ENCODE measurements at places on chromosomes 12 and 14.

- no peak for DNase-seq
Observed at GRCh38 chr14:25237845-25238244, 187.9 kb upstream of the STXBP6 start.

GRCh38 chr12:46221255-46222128 lies 47.4 kb downstream of the SLC38A1 start:
- no peak for DNase-seq

DNA sequence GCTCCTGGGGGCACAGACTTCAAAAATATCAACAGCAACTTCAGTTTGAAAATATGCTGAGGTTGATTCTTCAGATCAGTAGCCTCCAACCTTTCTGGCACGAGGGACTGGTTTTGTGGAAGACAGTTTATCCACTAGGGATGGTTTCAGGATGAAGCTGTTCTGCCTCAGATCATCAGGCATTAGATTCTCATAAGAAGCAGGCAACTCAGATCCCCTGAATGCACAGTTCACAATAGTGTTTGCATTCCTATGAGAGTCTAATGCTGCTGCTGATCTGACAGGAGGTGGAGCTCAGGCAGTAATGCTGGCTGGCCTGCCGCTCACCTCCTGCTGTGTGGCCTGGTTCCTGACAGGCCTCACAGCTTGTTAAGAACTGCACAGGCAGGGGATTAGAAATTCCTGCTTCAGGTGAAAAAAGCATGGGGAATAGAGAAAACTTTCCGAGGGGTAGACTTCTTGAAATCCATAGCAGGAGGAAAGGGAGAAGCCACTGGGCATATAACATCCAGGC lies 12.8 kb downstream of the EPYC start:
- DNase-seq, result no peak

DNA sequence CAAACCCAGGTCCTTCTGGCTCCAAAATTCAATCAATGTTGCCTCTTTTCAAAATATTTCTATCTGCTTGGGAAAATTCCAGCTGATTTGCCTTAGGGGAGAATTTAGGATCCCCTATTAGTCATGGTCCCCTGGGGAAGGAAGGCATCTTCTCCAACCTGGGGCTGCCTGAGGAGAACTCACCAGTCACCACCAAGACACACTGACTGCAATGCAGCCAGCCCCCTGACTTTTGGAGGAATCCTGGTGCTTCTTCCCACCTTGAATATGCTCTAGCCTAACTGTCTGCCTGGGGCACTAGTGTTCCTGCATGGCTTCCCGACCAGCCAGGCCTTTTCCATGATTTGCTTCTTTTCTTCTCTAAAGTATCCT lies 71.8 kb upstream of the BCL2L14 start:
- no peak for DNase-seq

- DNase-seq, result no peak
Observed at GRCh38 chr12:55392032-55392795, 8.1 kb upstream of the OR6C65 start.

DNA sequence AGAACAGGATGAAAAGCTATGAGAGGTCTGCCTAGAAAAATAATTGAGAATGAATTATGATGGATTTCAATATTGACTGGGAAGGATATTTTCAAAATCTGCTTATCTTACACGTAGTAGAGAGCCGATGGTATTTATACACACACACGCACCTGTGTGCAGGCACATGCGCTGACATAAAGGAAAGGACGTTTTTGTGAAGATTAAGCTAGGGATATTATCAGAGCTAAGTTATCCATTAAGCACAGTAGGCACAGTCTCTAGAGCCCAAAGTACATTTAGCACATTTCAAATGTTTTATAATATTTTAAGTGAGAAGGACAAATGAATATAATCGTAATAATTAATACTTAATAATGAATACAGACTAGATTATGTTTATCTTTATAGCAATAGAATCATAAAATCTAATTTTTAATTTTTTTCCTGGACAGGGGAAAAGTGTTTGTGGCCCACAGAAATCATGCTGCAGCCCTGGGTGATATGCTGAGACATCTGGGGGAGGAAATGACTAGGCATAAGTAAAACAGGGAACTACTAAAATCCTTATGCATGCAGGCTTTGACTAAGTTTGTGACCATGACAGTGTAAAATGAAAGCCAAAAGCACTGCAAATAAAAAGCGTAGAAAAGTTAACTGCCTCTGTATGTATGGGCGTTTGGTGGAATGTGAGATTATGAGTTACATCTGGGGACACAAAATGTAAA lies 146.1 kb downstream of the KITLG start:
- DNase-seq, result no peak

GRCh38 chr14:99716091-99716849 lies 32.2 kb downstream of the CYP46A1 start:
- no peak for DNase-seq

DNA sequence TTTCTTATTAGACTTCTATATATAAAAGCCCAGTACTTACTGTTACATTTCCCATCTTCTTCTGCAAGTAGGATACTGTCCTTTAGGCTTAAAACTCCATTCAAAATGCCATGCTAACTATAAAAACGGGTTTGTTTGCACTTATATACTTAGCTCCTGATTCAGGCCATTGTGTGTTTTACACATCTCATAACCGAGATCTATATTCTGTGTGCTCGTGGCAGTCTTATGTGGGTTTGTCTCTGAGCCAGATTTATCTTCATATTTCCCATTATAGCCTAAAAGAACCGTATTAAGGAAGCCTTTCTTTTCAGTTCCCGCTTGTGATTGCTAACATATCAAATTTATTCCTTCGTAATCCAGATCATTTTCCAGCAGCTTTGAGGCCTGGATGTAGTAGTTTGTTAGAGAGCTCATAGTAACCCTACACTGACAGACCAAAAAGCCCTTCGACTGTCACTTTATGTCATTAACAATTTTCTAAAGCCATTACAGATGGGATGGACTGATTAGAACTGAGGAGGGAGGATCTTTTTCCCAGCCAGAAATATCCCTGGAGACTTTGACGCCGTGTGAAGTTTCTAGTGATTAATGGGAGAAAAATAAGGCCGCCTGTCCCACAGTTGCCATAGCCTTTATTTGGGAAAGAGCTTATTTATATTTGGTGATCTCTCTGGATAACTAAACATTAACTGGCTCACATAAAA lies 508.5 kb downstream of the FOXG1 start:
- no peak for DNase-seq

DNA sequence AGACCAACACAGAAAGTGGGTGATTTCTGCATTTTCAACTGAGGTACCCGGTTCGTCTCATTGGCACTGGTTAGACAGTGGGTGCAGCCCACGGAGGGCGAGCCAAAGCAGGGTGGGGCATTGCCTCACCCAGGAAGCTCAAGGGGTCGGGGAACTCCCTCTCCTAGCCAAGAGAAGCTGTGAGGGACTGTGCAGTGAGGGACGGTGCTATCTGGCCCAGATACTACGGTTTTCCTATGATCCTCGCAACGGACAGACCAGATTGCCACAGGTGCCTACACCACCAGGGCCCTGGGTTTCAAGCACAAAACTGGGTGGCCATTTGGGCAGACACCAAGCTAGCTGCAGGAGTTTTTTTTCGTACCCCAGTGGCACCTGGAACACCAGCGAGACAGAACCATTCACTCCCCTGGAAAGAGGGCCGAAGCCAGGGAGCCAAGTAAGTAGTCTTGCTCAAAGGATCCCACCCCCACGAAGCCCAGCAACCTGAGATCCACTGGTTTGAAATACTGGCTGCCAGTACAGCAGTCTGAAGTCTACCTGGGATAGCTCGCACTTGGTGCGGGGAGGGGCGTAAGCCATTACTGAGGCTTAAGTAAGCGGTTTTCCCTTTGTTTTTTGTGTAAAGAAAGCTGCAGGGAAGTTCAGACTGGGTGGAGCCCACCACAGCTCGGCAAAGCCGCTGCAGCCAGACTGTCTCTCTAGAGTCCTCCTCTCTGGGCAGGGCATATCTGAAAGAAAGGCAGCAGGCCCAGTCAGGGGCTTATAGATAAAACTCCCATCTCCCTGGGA lies 25.5 kb upstream of the NAA30 start:
- no peak for DNase-seq

DNA sequence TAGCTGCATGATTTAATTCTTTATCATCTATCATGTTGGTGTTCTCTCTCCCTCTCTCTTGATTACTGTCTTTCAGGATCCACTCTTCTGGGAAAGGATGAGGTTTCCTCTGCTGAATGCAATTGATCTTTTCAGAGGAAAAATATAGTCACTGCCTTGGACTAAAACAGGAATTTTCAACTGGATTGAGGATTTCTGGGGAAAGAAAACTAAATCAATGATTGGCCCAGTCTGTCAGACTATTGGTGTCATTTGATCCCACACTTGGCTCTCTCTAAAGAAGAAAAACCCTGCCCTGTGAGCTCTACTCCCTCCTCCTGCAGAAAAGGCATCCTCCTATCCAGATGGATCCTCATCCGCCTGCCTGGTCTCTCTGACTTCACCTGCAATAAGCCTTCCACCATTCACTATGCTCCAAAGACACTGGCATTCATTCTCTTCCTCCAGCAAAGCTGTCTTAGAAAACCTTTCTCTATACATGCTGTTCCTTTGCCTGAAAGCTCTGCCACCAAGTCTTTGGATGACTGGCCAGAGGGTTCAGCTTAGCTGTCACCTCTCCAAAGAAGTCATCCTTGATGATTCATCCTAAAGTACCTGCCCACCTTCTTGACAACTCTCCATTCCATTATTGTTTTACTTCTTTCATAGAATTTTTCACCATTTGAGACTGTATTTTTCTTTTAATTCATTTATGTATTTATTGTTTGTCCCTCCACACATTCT lies 127.7 kb upstream of the CAND1 start:
- DNase-seq, result no peak

DNA sequence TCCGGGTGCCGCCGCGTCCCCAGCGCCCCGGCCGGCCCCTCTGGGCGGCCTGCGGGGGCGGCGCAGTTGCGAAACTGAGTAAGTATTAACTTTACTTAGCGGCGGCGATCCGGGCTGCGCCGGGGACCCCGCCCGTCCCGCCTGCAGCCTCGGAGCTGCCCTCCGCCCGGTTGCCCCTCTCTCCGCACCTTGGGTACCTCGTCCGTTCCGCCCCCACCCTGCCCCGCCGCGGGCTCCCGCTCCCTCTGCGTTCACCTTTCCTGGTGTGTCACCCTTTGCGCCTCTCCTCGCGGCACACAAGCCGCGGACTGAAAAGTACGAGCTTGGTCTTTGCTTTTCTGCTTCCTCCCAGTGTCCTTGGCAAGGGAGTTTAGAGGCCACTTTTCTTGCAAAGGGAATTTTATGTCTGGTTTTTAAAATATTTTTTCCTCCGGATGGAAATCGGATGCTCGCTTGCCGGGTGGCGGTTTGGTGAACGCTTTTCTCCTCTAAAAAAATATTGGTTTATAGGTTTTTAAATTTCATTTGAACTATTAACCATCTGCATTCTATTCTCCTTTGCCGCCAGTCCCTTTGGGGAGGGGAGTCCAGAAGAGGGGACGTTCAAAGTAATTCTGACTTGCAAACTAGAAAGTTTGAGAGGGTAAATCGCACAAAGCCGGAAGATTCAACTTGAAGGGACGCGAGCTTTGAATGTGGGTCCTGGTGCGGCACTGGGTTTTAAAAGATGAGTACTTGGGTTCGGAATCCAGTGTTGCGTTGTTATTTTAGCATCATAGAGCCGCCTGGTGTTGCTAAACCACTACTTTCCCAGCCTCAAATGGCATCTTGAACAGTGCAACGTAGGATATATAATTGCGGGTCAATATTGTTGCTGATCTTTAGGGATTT lies 834 bp downstream of the RASSF8 start:
- no peak for DNase-seq

DNA sequence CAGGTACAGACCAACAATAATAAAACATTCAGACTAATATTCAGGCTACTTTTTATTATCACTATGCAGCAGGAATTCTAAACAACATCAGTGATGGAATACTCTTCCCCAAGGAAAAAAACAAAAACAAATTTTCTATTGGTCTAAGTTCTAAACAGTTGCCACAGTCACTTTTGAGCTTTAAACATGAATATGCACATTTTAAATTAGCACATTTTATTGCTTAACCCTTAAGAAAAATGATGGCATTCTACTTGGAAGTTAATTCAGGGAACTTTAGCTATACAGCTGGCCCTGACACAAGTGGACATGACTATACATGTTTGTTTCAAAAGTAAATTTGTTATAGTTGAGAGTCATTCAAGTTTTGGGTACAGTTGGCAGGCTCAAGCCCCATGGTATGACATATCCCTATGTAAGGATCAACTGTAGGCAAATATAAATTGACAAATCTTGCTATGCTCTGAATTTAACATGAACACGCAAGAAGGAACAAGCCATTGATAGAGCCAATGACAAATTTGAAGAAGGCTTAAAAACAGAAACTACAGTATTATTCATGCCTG lies 224.3 kb upstream of the AMIGO2 start:
- no peak for DNase-seq

- no peak for DNase-seq
Observed at GRCh38 chr14:50603565-50603964, 43.6 kb downstream of the ATL1 start.

GRCh38 chr12:112577473-112578329 lies 159.0 kb downstream of the PTPN11 start:
- no peak for DNase-seq

GRCh38 chr12:52494518-52494917 lies 1.5 kb upstream of the KRT6A start:
- no peak for DNase-seq

Measured in GOT3 (cell line).